IPS DF 19.7 (cell line): ENCODE measurements at places on chromosomes 16 and 17.

DNA sequence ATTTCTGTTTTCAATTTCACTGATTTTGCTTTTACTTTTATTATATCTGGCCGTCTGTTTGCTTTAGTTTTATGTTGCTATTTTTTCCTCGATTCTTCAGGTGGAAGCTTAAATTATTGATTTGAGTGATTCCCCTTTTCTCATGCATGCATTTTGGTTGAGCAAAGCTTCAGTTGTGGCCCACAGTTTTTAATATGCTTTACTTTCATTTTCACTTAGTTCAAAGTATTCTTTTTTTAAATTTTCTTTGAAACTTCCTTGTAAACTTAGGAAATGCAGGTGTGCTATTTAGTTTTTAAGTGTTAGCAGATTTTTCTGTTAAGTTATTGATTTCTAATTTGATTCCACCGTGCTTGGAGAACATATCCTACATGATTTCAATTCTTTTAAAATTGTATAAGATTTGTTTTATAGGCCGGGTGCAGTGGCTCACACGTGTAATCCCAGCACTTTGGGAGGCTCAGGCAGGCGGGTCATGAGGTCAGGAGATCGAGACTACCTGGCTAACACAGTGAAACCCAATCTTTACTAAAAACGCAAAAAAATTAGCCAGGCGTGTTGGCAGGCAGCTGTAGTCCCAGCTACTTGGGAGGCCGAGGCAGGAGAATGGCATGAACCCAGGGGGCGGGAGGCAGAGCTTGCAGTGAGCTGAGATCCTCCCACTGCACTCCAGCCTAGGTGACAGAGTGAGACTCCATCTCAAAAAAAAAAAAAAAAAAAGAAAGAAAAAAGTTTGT lies 531.2 kb downstream of the KIF2B start:
- DNase-seq: no peak

GRCh38 chr17:41367426-41368075 lies 2.1 kb downstream of the KRT33B start:
- DNase-seq: no peak

- DNase-seq: no peak
Measured at GRCh38 chr17:40358323-40359038, 6.1 kb downstream of the GJD3 start.

- no peak for DNase-seq
Measured at GRCh38 chr16:12575288-12575687, 228.4 kb downstream of the CPPED1 start.

DNA sequence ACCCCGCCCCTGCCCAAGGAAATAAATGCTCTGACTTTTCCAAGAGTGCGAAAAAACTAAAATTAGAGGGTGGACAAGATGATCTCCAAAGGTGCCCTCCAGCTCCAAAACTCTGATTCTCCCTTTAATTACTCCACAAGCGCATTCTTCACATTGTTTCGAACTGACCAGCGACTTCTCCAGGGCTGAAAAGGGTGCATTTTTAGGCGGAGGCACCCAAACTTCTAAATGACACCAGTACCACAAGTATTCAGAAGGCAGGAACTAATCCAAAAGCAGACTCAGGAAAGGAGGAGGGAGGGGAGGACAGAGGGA lies 750 bp downstream of the ZFHX3 start:
- no peak for DNase-seq

- DNase-seq: no peak
Measured at GRCh38 chr16:77611386-77611785, 110.9 kb upstream of the NUDT7 start.

GRCh38 chr17:82884970-82885353 lies 45.1 kb upstream of the ZNF750 start:
- DNase-seq: no peak

- DNase-seq: no peak
Measured at GRCh38 chr17:58084317-58084981, 1.2 kb downstream of the DYNLL2 start.

- no peak for DNase-seq
Measured at GRCh38 chr16:29900102-29900887, at the start of gene ASPHD1. ASPHD1 (plus strand) TSS chr16:29900488; CDS start chr16:29900972, 484 bp downstream.

DNA sequence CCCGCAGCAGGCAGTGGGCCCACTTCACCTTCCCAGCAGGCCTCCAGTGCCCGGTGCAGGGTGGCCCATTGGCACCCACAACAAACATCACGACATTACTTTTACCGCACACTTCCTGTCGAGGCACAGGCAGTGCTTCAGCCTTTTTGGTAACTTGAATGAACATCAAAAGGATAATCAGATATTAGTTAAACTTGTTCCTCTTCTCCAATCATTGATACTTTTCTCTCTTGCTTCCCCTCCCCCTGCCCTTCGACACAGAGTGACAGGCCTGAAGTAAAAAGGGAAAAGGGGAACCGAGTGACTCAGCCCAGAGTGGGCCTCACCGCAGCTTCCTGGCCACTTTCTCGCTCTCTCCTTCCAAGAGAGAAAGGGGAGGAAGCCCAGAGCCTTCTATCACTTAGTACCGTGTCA lies 507.0 kb downstream of the MAF start:
- no peak for DNase-seq

DNA sequence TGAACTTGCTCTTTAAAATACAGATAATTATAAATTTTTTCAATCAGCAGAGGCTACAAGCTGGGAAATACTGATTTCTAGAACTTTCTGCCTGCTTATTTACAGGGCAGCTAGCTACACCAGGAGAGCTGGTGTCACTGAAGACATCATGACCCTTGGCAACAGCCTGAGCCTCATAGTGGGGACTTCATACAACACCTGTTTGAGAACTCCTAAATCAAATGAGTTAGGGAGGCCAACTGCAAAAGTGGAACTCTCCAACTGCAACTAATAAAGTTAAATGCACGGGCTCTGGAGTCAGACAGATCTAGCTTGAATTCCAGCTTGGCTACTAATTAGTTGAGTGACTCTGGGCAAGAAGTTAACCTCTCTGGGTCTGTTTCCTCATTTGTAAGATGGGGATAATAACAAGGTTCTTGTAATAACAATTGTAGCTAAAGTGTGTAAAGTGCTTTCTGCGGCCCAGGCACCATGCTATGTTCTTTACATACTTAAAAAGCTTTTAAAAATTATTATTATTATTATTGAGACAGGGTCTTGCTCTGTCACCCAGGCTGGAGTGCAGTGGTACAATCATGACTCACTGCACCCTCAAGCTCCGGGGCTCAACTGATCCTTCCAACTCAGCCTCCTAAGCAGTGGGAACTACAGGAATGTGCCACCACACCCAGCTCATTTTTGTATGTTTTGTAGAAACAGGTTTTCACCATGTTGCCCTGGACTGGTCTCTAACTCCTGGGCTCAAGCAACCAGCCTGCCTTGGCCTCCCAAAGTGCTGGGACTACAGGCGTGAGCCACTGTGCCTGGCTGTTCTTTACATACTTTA lies 33.4 kb downstream of the VAC14 start:
- DNase-seq: no peak

DNA sequence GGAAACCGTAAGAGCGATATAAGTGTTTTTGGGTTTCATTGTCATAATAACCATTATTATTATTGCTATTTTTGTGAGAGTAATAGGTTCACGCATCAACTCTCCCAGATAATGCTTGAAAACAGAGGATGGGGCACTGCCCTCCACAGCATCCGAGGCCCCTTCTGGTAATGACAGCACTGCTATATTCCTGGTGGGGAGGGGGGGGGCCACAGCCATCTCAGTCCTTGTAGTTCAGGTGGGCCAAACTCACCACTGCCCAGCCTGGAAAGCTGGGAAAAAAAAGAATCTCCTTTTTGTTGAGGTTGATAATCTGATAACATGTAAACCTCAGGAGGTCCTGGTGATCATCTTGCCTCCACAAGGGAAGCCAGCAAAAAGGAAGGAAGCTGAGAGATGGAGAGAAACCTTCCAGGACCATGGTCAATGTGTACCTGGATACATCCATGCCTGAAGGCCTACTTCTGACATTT lies 706 bp downstream of the C16orf95 start:
- DNase-seq: no peak

DNA sequence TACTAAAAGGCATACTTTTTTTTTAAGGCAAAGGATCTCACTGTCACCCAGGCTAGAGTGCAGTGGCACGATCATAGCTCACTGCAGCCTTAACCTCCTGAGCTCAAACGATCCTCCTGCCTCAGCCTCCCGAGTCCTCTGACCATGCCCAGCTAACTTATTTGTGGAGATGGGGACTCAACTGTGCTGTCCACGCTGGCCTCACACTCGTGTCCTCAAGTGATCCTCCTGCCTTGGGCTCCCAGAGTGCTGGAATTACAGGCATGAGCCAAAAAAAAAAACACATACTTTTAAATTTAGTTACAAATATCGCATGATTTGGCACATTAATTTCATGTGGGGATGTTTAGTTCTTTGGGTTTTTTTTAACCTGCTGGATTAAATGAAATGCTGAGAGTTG lies 207.7 kb upstream of the CHMP6 start:
- DNase-seq: no peak

DNA sequence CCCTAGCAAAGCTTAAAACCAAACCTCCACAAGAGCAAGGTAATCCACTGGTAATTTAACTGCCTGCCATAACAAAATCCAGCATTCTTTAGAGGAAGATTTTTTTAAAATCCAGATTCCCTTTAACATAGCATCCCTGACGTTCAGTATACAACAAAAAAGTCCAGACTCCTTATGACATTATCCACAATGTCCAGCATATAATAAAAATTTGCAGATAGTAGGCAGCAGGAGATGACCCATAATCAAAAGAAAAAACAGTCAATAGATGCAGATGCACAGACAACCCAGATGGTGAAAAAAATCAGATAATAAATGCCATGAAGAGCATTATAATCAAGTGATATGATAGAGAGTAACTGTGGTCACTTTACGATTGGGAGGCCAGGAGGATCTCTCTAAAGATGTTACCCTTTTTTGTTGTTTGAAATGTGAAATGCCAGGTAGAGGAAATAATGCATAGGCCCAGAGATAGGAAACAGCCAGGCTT lies 33.2 kb downstream of the MRC2 start:
- DNase-seq: no peak

DNA sequence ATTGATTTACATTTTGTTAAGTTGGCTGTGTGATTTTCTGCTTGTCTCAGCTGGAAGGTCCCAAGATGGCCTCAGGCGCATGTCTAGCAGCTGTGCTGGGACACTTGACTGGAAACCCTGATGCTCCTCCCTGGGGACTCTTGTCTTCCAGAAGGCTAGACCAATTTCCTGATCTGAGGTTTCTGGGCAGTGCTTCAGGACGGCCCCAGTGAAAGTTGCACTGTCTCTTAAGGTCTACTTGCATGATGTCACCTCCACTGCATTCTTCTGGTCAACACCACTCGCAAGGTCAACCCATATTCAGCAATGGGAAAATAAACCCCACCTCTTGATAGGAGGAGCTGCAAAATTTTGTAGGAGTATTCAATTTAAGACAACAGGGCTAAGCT lies 116.0 kb downstream of the SALL1 start:
- DNase-seq: no peak

DNA sequence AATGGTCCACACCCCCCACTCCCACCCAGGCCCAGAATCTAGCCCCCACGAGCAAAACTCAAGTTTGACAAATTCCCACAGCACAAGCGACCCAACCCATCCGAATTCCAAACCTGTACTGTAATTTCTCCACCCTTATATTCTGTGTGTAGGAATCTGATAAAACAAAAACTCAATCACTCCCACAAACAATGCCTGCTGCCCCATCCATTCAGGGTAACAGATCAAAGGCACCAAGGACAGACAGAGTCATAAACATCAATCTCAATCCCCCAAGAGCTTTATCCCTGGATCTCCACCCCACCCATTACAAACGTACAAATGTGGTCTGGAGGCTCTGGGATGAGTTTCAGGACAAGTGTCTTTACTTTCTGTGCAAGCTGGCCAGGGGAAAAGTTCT lies 157.8 kb downstream of the AXIN2 start:
- no peak for DNase-seq

DNA sequence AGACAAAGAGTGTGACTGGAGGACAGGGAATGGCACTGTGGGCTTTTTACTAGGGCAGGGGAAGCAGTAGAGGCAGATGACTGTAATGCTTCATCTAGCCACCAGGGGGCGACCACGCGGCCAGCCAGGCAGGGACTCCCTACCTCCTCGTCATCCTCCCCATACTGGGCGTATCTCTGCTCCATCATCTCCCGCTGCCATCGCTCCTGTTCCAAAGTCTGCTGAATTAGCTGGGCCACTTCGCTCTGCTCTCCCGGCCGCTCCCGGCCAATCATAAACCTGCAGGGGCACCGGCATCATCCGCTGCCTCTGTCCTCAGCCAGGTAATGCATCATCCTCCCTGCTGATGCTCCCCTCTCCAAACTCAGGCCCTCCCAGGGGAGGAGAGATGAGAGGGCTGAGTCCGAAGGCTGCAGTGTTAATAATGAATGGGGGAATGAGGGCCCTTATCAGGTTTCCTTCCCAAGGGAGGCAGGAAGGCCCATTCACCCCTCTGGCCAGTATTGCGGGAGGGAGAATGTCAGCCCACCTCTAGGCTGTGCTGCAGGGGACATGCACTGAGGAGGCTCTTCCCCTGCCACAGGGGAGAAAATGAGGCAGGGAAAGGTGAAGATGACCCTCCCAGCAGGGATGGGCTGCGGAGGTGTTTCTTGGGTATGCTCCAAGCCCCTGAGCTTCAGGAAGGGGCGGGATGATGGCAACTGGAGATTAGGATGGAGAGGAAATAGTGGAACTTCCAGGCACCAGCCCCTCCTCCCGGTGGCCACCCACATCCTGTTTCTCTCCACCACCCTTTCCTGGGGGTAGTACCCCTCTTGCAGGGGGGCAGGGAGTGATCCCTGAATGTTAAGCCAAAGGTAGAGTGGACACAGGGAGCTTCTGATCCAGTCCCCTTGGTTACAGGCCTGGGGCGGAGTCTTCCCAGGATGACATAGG lies 10.3 kb upstream of the SAMD14 start:
- peak; percentile 70 for DNase-seq

- DNase-seq: no peak
Measured at GRCh38 chr17:5422505-5422904, 2.5 kb downstream of the RPAIN start.

- DNase-seq: no peak
Measured at GRCh38 chr17:58329810-58330537, 1.4 kb upstream of the TSPOAP1 start.

- DNase-seq: no peak
Measured at GRCh38 chr17:78748730-78749317, 33.2 kb downstream of the CYTH1 start.

- no peak for DNase-seq
Measured at GRCh38 chr16:88479793-88480760, 27.0 kb downstream of the ZFPM1 start.

GRCh38 chr16:50092891-50093290 lies 27.1 kb downstream of the HEATR3 start:
- no peak for DNase-seq

- DNase-seq: no peak
Measured at GRCh38 chr17:76243826-76244679, 3.8 kb upstream of the RNF157 start.
